Cerebellum (tissue), 4 donors: ENCODE measurements at places on chromosomes 2 and 18.
A peak's percentile ranks its signal among the peaks of the same experiment; 100 is the strongest.

DNA sequence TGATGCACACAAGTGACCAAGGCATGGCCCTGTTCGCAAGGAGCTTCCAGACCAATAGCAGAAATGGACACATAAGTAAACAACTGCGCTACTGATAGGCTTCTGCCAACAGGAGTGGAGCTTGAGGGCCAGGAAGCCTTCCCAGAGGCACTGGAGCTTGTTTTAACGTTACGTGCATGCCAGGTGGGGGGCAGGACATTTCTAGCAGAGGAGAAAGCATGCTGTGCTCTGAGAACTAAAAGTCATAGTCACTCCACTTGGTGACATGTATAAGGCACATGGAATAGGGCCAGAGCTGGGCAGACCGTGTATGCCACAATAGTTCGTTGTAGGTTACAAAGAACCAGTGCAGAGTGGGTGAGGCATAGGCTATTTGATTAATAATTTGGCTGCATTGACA, 184.2 kb downstream of the NEDD4L start:
- DNase-seq: no peak

DNA sequence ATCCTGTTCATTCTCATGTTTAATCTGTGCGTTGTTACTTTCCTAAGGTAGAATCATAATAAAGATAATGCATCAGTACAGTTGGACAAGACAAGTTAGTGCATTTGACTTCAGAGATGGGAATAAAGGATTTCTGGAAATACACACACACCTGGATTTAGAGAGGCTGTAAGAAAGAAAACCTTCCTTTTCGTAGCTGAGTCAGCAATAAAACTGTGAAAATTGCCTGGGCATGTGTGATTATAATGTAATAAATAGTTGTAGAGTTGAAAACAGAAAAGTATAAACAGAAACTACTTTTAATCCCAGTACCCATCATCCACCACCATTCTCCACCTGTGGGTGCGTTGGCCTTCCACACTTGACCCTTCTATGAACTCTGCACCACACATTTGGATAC, 15.4 kb downstream of the CFAP53 start:
- no peak for DNase-seq

DNA sequence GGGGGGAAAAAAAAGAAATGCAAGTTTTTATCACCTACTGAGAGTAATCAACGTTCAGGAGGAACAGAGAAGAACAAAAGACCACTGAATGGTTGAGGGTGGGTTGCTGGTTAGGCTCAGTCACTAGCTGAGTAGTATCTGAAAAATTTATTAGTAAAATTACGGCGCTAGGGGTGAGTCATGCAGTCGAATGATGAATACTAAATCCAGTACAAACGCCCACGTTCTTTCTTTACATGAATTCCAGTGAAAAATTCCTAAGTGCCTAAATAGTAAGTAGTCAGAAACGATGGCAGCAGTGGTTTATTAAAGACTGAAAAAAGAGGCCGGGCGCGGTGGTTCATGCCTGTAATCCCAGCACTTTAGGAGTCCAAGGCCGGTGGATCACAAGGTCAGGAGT, 52.0 kb downstream of the TEKT4 start:
- no peak for DNase-seq

GRCh38 chr2:203867561-203868200, at the start of gene CTLA4:
Gene CTLA4 (plus strand): TSS chr2:203867771. CDS start chr2:203867943, 172 bp downstream.
- DNase-seq: no peak

- no peak for DNase-seq
These were observed 281.1 kb downstream of the MBD2 start for GRCh38 chr18:53943326-53943860.

DNA sequence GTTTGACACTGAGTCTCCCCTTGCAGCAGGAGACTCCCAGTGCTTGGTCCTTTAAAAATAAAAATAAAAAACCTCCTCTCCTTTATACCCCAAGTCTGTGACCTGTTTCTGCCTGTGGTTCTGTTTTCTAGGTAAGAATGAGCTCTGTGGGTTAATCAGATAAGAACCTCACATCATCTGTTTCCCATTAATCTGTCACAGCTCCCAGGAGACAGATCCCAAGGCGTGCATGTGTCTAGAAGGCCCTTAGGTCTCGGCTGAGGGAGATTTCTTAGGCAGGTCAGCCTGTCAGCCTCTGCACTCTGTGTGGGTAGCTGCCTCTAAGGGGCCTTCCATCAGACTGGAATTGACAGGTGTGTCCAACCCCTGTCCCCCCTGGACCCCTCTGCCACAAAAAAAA, 80.7 kb downstream of the FHOD3 start:
- DNase-seq: no peak

- no peak for DNase-seq
These were observed 85.8 kb upstream of the XIRP2 start for GRCh38 chr2:166802475-166802874.

DNA sequence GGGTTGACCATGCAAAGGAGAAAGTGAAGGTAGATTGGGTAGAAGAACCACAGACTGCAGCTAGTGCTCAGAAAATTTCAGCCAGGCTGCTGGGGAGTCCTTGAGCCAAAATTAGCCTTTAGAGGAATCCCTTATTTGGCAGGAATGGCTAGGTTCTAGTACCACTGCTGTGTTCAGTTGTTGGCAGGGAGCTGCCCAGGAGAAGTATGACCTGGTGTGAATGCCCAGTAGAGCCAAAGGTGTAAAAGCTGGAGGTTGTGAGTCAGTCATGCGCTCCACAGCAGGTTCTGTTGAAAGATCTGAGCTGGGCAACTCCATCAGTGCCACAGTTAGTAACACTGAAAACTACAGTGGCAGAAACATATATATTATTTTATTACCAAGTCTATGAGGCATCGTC, 36.4 kb upstream of the TBR1 start:
- DNase-seq: peak; percentile 8

DNA sequence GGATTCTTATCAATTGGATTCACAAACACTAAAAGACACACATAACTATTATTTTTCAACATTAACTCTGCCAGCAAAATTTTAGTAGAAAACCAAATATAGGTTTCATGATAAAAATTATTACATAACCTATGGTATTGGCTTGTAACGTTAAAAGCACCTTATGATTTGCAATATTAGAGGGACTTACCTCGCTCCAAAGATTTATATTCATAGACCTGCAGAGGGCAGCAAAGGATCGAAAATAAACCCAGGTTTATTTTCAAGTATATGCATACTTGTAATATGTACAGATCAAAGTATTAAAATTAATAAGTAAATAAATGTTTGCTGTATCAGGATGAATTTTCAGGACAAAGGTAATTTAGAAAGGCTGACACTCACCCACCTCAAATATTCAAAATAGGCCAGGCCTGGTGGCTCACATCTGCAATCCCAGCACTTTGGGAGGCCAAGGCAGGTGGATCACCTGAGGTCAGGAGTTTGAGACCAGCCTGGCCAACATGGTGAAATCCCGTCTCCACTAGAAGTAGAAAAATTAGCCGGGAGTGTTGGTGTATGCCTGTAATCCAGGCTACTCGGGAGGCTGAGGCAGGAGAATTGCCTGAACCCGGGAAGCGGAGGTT, 45.3 kb downstream of the LRPPRC start:
- peak; percentile 31 for DNase-seq

GRCh38 chr2:156649596-156649995, 213.4 kb downstream of the GPD2 start:
- peak; percentile 58 for DNase-seq

DNA sequence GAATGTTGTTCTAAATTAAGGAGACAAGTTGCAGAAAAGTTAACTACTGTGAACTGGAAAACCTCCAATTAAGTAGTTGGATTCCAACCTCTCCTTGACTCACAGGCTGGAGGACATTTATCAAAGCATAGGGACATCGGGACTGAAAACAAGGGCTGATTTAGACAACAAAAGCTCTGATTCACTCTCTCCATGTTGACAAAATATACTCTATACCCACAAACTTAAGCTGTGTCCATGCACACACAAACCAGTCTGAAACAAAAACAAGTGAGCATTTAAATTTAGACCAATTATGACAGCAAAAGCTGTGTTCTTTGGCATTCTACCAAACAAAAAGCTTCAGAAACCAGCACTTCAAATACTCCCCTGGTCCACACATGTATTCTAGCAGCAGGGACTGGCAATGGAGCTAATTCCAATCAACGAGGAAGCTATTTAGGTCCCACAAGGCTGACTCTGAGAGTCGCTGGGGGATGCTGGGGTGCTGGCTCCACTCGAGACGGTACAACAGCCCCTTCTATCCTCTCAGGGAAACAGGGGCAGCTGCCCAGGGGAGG, 71.4 kb downstream of the NXPH2 start:
- DNase-seq: no peak

DNA sequence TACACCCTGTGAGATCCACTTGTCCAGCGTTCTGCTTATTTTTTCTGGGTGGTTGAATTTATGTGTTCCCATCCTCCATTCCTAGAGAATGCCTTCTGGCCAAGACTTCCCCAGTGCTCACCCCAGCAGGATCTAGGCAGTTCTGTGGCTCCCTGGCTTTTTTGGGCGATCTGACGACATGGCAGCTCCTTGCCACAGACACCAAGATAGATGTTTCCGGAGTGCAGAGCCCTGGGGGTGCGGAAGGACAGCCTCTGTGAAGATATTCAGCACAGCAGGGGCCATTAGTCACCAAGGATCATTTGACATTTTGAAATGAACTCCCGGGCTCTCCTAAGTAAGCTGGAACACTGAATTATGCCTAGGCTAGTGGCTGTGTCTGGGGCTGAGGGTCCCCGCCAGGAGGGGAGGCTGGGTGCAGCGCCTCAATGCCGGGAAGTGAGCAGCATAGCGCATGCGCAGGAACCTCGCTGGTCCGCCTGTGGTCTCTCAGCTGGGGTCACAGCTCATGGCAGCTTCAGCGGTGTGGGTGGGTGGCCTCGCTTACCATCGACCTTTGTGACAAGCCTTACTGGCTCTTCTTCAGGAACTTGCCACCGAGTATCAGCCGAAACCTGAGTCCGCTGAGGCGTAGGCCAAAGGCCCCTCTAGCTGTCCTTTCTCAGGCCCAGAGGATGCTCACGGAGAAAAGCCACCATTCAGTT, 60.3 kb downstream of the MEX3C start:
- no peak for DNase-seq

DNA sequence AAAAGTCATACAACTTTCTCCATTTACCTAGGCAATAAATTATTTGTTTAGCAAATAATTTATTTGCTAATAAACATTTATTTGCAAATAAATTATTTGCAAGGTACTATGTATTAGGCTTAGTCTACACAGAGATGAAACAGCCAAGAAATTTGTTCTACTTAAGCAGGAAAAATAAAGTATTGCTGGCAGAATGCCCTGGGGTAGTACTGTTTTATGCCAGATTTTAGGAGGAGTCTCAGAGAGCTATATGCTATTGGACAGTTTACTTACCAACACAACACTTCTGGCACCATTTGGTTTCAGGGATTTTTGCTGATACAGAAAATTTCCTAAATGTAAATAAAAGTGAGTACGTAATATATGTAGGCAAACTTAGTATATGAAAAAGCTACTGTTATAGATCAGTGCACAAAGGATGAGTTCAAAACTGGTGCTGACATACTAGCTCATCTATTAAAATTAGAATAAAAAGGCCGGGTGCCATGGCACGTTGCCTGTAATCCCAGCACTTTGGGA, 23.2 kb upstream of the CDKL4 start:
- no peak for DNase-seq
